ENCODE measurements at places on chromosomes 1 and 21.

- no peak for DNase-seq
Measured at GRCh38 chr1:162153374-162153773, 83.9 kb downstream of the NOS1AP start.

- DNase-seq: no peak
Measured at GRCh38 chr1:155648207-155649147, 38.5 kb downstream of the MSTO1 start.

- no peak for DNase-seq
Measured at GRCh38 chr1:32142446-32143301, 34.8 kb downstream of the KPNA6 start.

- peak; percentile 24 for DNase-seq
Measured at GRCh38 chr1:24385160-24385940, 28.2 kb downstream of the STPG1 start.

- no peak for DNase-seq
Measured at GRCh38 chr1:32208891-32209328, at the start of gene DCDC2B. DCDC2B (plus strand) TSS chr1:32209089; CDS start chr1:32209094, 5 bp downstream.

DNA sequence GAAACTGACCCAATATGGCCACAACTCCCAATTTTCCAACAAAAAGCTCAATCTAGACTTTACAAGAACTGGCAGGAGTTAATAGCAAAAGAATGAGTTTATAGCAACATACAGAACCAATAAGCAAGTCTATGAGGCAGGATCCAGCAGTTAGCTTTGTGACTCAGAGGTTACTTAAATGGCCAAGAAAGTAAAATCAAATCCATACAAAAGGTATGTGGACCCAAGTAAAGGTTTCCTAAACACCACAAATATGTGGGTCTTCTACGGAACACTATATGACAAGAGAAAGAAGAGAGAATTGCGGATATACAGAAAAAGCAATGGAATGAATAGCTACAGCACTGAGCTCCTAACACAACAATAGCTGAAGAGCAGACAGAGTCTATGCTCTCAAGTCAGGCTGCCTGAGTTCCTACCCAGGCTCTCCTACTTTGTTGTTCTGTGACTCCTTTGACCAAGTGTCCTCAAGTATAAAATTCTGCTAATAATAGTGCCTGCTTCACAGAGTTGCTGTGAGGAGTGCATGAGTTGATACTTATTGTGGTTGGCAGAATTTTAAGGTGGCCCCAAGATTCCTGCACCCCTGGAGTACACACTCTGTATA, 204.3 kb downstream of the SMYD3 start:
- no peak for DNase-seq

- DNase-seq: no peak
Measured at GRCh38 chr1:52911541-52911940, 10.0 kb downstream of the ECHDC2 start.

DNA sequence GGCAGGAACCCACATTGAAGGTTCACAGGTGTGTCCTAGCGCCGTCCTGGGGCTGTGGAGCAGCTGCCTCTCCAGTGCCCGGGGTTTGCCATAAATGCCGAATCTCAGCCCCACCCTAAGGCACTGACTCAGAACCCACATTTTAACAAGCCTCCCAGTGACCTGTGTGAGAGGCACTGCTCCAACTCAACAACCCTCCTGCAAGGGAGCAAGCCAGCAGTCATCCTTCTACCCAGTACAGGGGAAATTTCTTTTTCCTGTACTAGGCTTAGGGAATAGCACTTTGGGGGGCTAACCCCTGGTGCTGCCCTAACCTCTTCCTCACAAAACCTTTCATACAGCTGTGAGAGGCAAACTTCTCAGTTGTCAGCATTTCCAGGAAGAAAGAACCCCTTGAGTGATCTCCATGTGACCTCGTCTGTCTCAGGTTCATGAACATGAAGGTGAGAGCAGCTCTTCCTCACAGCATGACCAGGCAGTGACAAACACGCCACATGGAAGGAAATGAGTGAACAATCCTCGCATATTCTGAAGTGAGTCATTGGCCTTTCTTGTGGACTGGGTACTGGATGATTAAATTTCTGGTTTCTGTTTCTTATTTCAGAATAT, 11.4 kb upstream of the BCAR3 start:
- DNase-seq: peak; percentile 47

GRCh38 chr1:230334447-230334837, 91.7 kb downstream of the PGBD5 start:
- no peak for DNase-seq

DNA sequence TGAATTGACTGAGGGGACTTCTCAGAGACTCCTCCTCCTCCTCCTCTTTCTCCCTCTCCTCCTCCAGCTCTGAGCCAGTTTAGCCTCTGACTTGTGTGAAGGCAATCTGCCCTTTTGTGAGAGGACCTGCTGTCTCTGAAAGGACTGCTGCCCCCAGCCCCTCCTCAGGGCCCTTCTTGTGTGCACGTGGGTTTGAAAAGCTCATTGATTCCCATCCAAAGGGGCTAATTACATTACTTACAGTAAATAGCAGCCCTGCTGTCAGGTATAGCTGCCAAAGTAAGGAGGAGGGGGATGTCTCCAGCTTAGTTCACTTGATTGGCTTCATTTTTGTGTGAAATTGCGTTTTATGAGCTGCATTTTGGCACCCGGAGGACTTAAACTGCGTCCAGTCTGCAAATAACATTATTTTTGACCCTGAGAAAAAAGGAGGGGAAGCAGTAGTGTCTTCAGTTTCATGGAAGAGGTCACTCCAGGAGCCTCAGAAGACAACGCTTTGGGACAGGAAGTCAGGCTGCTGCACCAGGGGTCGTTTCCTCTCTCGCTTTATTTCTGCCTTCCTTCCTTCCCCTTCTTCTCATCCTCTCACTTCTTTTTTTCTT, 1.8 kb upstream of the LHX9 start:
- no peak for DNase-seq

All from activated naive CD4-positive, alpha-beta T cell treated with Interleukin-2 at 50 U/mL for 16 hours (primary cell).